Psoas muscle (tissue), 8 donors: ENCODE measurements at places on chromosomes 1 and 21. TPM values are rescaled to one million over a fixed set of nuclear protein-coding genes. Genes with fewer than 3 reads are reported as not detected.

Gene EPHA8
- total RNA-seq: not detected

Gene B4GALT2
- 33.5 TPM for total RNA-seq

Gene CRNN
- not detected for total RNA-seq

Gene ASTN1
- 0.24 TPM for total RNA-seq

Gene MIXL1
- not detected for total RNA-seq

Gene KANK4
- not detected for total RNA-seq

Gene KIF14
- total RNA-seq: 0.11 TPM

Gene F3
- 1.5 TPM for total RNA-seq

Gene TSTD1
- 33.9 TPM for total RNA-seq

Gene ANGPTL7
- total RNA-seq: 0.58 TPM

Gene LCE1F
- total RNA-seq: not detected

Gene RAB3GAP2
- total RNA-seq: 17.0 TPM

DNA sequence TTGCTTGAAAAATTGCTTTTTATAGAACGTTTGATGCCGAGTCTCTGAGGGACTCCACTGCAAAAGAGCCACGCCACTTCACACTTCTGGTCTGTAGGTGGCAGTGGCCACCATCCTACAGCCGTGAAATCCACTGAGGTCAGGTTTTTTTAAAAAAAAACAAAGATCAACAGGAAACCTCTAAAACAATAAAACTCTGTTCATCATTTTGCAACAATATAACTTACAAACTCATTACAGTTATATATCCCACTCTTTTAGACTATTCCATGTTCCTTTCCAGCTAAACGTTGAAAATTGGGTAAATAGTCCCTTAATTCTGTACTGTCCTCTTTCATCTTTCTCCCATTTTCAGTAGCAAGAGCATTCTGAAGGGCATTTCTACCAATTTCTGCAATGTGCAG, 64.6 kb upstream of the FMN2 start:
- DNase-seq: no peak

DNA sequence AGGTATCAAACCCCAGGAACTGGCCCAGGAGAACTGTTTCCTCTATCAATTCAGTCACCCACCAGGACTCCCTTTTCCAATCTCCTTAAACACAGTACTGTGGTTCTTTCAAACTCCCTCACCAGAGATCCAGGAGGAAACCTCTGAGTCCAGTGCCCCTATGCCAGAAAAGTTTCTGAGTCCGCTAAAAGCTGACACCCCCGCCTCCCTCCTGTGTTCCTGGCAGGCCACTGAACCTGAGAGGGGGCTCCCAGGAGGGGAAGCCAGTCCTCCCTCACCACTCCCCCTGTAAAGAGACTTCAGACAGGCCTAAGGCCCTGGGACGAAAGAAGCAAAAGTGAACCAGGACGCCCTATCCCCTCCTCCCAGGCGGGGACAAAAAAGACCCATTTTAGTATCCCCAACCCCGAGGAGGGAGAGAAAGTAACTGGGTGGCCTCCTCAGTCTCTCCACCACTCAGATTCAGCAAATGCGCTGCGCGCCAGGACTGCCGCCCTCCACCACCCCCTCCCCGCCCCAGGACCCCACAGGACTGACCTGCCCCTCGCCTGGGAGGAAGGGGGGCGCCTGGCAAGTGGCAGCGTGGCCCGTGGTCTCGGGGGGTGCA, 624 bp downstream of the SLC41A1 start:
- DNase-seq: no peak

- no peak for DNase-seq
Measured at GRCh38 chr1:147246044-147246690, 3.7 kb downstream of the CHD1L start.

GRCh38 chr1:232183266-232183800, 446.6 kb downstream of the SIPA1L2 start:
- no peak for DNase-seq

DNA sequence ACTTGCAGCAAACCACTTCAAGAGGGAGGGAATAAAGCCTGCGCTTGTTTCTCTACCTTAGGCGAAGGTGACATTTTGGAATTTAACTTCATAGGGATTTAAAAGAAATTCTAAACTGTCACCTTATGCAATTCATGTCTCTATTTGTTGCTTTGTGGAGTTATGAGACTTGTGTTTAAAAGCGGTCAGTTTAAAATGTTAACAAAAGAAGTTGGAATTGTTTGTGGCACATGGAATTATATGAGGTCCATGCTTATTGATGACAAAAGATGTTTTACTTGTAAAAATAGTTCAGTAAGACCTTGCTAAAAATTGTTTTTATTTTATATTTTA, 15.8 kb downstream of the NR5A2 start:
- DNase-seq: no peak

DNA sequence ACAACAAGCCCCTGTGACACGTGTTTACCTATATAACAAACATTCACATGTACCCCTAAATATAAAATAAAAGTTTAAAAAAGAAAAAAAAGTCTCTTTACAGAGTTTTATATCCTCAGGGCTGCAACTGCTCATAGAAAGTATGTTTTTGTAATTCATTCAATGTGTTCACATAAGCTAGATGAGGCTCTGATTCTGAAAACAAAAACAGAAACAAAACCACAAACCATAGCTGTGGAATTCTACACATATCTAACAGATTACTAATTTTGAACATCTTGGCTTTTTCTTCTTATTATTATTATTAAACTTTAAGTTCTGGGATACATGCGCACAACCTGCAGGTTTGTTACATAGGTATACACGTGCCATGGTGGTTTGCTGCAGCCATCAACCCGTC, 579.6 kb upstream of the ZRANB2 start:
- no peak for DNase-seq

DNA sequence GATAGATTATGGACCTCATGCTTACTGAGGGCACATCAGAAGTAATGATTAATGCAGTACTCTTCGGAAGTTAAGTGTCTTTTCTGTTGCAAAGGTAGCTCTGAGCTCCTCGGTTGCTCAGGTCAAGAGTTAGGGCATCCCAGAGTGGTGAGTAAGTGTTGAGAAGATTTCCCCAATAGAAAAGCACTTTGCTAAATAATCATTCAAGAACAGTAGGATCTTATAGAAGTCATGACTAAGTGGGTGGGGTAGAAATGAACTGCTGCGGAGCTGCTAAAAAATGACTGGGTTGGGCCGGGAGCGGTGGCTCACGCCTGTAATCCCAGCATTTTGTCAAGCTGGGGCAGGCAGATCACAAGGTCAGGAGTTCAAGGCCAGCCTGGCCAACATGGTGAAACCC, 648.6 kb upstream of the CAMK1G start:
- no peak for DNase-seq

DNA sequence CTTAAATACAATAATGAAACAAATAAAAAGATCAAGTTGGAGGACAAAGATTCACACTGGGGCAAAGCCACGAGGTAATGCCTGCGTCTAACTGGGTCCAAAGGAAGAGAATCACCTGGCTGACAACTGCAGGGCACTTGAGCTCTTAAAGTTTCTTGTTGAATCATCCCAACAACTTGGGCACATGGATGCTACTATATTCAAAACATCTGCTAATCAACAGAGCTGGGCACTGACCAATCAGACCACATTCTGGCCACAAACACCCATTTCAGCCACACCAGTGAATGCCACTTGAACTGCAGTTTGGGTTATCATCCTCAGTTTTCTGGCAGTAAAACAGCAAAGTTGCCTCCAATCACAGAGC, 51.0 kb downstream of the ABCA4 start:
- no peak for DNase-seq

DNA sequence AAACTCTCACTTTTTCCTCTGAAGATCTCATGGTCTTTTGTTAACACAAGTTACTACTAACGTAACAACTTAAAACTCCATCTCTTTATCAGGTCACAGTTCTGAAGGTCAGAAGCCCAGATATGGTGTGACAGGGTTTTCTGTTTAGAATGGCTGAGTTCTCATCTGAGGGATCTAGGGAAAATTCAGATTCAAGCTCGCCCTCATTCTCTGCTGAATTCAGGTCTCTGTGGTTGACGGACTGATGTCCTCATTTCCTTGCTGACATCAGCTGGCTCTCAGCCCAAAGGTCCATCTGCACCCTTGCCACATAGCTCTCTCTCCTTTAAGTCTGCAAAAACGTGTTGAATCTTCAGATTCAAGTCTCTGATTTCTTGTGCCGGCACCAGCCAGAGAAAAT, 6.1 kb upstream of the NTPCR start:
- DNase-seq: no peak

DNA sequence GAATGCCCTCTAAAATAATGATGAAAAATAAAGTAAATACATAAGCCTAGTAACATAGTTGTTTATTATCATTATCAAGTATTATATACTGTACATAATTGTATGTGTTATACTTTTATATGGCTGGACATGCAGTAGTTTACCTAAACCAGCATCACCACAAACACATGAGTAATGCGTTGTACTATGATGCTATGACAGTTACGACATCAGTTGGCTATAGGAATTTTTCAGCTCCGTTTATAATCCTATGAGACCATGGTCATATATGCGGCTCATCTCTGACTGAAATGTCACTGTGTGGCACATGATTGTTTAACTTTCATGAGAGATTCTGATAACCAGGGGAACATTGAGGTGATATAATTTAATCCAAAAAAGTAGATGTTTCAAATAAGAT, 352.1 kb downstream of the ST6GALNAC3 start:
- no peak for DNase-seq

GRCh38 chr21:40129809-40130208, 262.6 kb downstream of the PCP4 start:
- DNase-seq: no peak

DNA sequence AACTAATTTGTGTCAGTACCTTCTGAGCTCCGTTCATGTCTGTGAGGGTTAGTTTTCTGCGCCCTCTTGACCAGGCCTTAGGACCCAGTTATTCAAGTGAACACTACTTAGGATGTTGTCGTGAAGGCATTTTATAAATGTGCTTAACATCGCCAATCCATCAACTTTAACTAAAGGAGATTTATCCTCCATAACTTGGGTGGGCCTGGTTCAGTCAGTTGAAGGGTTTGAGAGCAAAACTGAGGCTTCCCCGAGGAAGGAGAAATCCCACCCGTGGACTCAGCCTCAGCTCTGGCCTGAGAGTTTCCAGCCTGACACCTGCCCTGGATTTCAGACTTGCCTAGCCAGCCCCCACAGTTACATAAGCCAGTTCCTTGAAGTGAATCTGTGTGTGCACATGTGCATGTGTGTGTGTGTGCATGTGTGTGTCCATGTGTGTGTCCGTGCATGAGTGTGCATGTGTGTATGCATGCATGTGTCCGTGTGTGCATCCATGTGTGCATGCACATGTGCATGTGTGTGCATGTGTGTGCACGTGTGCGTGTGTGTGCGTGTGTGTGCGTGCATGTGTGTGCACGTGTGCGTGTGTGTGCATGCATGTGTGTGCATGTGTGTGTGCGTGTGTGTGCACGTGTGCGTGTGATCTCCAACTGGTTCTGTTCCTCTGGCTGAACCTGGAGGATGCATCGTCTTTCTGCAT, 62.1 kb upstream of the PDE9A start:
- no peak for DNase-seq

- no peak for DNase-seq
Measured at GRCh38 chr1:152823294-152823693, 4.0 kb upstream of the LCE1A start.

GRCh38 chr1:179941454-179941853, 13.2 kb upstream of the CEP350 start:
- DNase-seq: no peak
